Esophagus mucosa (tissue), 1 donor: ENCODE measurements at places on chromosomes 2 and 18.

GRCh38 chr2:18219676-18220075, 340.8 kb downstream of the RDH14 start:
- no peak for ATAC-seq

- ATAC-seq: no peak
These were observed 461.2 kb downstream of the CDH2 start for GRCh38 chr18:27715751-27716150.

DNA sequence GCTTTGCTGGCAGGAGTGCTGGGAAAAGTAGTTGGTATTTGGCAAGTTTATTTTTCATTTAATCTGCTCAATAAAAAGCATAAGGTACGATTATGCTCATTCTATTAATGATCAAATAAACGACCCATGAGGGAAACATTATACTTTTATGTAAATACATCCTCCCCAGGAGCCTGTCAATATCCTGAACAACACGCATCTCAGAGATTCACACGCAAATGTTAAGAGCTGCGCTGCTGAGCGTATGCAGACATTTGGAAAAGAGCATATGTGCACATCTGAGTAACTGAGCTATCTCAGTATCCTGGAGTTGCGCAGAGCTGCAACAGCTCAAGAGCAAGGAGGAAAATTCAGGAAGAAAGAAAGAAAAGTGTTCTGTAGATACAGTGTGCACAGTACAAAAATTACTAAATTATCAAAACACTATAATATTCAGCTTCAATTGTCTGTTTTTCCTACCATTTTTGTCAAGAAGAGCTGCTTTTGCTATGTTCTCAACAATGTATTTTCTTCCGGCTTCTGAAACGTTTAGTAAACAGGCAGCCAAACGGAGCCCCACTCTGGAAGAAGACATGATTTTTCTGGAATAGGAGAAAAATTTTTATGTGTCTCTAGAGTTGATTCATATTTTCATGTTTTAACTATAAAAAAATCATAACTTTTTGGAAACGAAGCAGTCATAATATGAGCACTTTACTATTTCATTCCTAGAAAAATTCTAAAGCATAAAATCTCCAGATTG, 2.4 kb downstream of the FTCDNL1 start:
- ATAC-seq: no peak

GRCh38 chr2:232502511-232502910, 14.9 kb upstream of the ECEL1 start:
- ATAC-seq: peak; percentile 9

DNA sequence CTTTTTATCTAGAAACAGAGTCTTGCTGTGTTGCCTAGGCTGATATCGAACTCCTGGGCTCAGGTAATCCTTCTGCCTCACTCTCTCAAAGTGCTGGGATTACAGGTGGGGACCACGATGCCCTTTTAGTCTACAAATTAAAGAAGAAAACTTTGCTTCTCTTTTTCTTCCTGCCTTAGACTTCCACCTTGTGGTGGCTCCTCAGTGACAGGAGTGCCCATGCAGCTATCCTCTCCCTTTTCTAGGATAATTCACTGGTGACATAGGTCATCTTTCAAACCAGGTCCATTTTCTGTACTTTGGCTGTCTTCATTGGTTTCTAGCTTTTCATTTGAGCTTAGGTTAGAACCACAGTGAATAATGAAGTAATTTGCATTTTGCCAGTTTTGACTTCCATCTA, 13.6 kb downstream of the DCAF17 start:
- no peak for ATAC-seq

DNA sequence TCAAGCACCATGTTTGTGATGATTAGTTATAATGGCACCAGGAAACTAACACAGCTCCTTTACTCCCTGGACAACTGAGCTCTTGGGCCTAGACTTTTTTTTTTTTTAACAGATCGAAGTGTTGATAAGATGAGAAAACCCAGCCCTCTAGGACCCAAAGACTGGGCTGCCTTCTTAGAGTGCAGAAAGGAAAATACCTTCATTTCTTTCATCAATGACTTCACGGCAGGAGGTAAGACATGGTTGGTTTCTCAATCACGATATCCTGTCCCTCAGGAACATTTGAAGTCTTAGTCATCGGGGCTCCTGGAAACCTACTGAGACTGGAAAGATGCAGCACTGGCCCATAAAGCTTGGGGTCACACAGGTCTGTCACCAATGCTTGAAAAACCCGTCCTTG, 84.7 kb downstream of the TNFRSF11A start:
- no peak for ATAC-seq

- no peak for ATAC-seq
These were observed 243.6 kb downstream of the NEDD4L start for GRCh38 chr18:58287353-58288274.

GRCh38 chr2:46275995-46276394, 21.2 kb upstream of the EPAS1 start:
- peak; percentile 35 for ATAC-seq

GRCh38 chr2:153394247-153394646, 84.3 kb downstream of the RPRM start:
- no peak for ATAC-seq

DNA sequence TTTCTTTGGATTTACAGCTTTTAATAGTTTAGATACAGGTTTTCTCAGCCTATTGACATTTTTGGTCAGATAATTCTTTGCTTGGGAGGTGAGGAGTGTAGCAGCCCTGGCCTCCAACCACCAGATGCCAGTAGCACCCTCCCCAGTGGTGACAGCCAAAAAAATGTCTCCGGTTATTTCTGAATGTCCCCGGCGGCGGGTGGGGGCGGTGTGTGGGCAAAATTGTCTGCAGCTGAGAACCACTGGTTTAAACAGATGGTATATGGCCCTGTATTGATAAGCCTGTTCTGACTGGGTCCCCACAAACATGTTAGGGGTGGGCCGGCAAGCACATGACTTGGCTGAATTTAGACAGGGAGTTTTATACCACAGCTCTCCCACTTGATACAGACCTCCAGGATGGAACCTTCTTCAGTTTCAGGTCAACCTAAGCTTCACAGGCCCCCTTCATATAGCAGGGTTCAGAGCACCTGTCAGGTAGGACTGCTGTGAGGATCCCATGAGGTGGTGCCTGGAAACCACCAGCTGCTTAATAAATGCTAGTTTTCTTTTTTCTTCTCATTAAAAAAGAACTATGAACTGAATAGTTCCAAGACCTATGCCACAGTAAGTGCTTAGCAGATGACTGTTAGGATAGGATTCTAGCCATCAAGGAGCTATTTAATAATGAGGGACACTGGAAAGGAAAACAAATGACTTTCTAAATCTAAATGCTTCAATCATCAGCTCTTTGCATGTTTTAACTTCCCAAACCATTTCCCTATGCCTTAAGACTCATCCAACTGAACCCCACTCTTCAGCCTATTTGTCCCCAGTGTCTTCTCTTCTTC, 18.1 kb downstream of the LPIN2 start:
- ATAC-seq: peak; percentile 69
